Activated CD4-positive, alpha-beta T cell treated with anti-CD3 and anti-CD28 coated beads, Interleukin-2, amount 50 U/mL, for 48 hours (primary cell): ENCODE measurements at places on chromosomes 2 and 18.

GRCh38 chr2:179177694-179178093, 86.9 kb downstream of the SESTD1 start:
- no peak for DNase-seq

DNA sequence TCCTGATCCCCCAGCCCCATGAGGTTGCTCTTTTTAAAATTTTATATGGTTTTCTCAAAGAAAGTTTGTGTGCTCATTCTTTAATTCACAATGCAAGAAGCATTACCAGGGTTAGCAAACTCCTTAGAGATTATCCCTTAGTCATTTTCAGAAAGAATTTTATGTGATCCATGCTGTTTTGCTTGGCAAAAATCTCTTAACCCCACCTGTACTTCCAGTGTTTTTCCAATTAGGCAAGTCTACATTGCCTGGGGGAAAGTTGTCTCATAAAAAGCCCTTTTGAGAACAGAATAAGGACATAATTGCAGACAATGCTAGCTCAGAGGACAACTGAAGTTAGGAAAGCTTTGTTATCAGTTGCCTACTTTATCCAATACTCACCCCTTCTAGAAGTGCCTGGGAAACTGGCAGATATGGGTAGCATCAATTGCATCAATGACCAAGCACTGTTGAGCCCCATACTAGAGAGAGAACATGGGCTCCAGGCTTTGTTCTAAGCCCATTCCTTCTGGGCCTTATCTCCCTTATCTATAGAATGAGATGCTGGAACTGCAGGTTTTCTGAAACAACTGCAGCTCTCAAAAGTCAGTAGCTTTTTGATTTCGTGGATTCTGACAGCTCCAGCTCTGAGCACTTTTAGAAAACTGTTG, 265.9 kb upstream of the SPHKAP start:
- DNase-seq, result no peak

DNA sequence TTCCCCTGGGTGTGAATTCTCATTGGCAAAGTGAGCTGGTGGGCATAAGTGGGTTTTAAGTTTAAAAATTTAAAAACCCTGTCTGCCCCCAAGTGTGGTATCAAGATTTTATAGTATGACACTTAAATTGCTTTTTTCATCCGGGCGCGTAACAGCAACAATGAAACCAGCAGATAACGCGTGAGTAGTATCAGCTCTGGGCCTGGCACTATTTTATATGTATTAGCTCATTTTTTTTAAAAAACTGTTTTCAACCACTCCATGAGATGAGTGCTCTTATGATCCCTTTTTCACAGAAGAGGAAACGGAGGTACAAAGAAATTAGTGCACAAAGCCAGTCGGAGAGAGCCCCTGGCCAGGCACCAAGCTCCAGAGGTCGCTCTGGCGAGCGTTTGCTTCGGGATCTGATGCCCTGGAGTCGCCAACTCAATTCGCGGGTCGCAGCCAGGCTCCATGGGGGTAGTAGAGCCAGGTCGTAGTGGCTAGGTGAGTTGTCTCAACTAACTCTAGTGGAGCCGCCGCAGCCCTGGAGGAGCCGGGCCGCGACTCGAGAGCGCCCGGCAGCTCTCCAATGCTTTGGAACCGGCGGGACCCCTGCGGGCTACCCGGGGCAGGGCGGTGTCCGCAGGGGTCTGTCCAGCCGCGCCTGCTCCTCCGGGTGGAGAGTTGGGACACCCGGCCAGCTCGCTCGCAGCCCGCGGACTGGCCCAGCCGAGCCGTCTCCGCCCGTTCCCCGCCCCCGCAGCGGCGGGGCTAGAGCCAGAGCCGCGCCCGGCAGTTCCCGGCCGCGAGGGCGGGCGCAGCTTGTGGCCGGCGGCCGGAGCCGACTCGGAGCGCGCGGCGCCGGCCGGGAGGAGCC, at the start of gene IL1R1:
Gene IL1R1 (plus strand): TSS at position 777 of the 859 bp plus-strand sequence. CDS start 14,979 bp downstream, outside the sequence.
- peak; percentile 43 for DNase-seq

- no peak for DNase-seq
Measured at GRCh38 chr18:55390898-55391297, 197.1 kb downstream of the TCF4 start.

DNA sequence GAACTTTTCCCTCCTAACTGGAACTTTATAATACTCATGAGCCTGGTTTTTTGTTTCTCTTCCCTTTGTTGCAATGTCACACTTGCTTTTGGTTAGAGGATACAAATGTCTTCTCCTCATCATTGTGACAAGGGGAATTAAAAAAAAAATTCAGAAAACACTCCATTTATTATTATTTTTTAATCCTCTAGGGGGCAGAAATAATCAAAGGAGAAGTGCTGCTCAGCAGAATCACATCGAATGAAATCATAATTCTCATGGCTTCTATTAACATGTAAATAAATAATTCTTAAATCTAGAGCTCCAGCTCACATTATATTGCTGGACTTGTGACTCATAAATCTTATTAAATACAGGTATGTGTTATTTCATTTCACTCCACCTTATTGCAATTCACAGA, 273.8 kb downstream of the TRIB2 start:
- DNase-seq, result no peak

GRCh38 chr2:224584111-224584784, 915 bp downstream of the CUL3 start:
- DNase-seq, result peak; percentile 18

- no peak for DNase-seq
Measured at GRCh38 chr2:195471163-195471562, 185.9 kb upstream of the SLC39A10 start.

DNA sequence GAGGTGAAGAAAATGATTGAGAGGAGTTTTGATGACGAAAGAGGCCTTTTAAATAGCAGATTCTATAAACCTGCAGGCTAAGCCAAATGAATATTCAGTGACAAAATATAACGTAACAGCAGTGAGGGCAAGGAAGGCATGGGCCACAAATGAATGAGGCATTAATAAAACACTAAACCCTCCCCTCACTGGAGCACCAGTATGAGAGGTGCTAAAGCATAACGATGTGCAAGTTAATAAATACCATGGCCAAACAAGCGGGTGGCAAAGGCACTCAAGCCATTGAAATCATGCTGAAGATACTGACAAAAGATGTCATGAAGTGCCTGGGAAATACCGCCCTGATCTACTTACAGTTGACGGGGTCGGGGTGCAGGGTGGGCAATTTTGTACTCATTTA, 30.2 kb upstream of the LONRF2 start:
- no peak for DNase-seq

DNA sequence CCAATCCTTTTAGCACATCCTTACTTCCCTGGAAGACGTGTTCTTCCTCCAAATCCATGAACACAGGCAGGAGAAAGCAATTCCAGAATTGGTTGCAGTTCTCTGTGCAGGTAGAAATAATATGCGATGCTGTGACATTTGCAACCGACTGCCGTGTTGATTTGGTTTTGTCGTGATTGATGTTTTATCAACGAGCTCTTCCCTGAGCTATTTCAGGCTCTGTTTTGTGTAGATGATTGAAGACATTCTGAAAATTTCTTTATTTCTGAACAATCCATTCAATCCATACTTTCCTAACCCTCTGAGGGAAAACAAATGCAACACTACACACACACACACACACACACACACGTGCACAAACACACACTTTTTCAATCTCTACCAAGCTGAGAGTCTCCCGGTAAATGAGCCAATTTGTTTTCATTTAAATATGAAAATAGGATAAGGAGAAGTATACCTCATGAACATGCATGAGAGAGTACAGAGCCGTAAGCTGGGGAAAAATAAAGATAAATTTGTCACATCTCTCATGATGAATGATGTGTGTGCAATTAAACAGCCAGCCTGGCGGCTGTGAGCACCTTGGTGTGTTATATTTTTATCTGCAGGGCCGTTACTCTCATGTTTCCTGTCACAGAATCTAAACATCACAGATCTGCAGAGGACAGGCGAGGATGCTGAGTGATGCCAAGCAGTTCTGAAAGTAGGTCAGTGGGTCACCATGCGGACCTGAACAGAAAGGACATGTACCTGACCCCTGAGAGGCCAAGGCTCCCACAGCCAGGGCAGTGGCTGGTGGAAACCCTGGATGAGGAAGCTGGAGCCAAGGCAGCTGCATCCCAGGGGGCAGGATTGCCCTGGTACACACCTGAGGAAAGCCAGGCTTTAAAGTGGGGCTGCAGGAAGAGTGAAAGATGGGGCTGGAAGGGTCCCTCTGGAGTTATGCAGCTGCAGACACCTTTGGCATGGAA, 64.8 kb downstream of the PDCL3 start:
- DNase-seq, result no peak

GRCh38 chr2:204977914-204978313, 432.6 kb downstream of the PARD3B start:
- DNase-seq, result no peak

DNA sequence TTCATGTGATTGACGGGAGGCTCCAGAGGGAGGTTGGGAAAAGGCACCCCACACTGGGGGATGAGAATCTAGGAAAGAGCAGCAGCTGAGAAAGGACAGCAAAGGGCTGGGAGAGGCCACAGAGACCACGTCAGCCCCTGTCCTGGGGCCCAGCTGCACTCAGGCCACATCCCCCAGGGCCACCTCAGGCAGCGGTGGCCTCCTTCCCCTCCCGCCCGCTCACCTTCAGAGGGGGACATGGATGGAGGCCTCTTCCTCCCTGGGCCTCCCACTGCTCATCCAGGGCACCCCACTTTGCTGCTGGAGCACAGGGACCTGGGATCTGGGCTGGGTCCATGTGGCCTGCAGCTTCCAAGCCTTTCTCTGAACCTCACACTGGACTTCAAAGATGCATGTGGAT, 199.8 kb upstream of the HDAC4 start:
- no peak for DNase-seq

- no peak for DNase-seq
Measured at GRCh38 chr2:237669628-237670392, 42.4 kb downstream of the LRRFIP1 start.

DNA sequence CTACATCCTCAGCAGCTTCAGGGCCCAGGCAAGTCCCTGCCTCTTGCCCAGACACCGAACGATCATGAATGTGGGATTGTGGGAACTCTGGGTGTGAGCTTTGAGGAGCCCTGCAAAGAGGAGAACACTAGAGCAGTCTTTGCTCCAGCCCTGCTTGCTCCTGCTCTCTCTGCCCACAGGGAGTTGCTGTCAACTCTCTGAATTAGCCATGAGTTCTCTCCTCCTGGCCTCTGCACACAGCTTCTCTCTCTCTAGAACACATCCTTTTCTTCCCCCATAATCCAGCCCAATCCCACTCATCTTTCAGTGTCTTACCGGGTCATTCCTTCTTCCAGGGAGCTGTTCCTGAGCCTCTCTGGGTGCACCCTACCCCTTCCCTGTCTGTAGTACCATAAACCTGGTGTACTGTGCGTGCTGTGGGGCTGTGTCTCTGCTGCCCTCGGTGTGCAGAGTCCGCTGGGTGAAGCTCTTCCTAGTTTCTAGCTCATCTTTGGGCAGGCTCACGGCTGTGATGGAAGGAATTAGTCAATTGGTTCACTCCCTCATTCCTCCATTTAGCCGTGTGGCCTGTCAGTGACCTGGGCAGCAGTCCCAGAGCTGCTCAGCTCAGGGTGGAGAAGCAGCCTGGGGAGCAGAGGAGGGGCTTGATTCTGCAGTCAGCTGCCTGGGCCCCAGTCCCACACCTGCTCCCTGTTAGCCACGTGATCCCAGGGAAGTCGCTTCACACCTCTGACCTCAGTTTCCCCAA, 132.9 kb upstream of the HDAC4 start:
- DNase-seq, result no peak

DNA sequence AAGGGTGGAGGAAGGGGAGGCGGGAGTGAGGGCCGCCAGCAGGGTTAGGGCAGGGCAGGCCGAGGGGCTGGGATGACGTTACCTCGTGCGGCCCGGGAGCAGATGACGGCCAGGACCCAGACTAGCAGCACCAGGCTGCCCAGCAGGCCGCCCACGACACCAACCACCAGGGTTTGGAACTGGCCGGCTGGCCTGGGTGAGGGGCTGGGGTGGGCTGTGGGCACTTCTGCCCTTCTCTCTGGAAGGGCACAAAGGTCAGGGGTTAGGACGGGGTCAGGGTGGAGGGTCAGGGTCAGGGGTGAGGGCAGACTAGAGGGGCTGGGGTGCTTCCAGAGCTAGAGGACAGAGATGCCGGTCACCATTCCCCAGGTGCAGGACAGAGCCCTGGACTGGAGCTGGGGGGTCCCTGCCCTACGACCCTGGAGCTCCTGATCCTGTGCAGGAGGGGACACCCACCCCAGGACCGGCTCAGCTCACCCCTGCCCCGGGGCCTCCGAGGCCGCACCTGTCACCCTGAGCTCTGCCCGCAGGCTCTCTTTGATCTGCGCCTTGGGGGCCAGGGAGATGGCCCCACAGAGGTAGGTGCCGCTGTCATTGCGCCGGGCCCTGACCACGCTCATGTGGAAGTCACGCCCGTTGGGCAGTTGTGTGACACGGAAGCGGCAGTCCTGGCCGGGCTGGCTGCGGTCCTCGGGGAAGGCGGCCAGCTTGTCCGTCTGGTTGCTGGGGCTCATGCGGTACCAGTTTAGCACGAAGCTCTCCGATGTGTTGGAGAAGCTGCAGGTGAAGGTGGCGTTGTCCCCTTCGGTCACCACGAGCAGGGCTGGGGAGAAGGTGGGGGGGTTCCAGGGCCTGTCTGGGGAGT, 6.3 kb downstream of the PDCD1 start:
- DNase-seq, result peak; percentile 2

GRCh38 chr2:176584333-176584732, 315.1 kb downstream of the MTX2 start:
- DNase-seq, result no peak

- no peak for DNase-seq
Measured at GRCh38 chr18:43159086-43159770, 43.7 kb upstream of the RIT2 start.

GRCh38 chr2:64056021-64056420, 36.8 kb upstream of the VPS54 start:
- no peak for DNase-seq

DNA sequence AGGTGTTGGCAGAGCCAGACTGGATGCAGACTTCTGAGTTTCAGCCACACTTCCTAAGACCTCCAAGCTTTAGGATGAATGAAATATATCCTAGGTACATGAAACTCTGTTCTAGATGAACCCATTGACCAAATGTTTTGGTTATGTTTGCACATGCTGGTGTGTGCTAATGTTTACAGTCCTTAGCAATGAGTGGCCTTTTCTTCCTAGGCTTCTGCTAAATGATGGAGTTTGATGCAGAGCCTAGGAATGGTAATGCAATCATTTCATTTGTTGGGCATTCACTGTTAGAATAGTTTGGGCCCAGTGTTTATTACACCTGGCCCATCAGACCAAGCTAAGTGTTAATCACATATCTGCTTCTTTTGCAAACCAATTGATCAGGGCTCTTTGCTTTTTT, 464.7 kb downstream of the MEIS1 start:
- no peak for DNase-seq

DNA sequence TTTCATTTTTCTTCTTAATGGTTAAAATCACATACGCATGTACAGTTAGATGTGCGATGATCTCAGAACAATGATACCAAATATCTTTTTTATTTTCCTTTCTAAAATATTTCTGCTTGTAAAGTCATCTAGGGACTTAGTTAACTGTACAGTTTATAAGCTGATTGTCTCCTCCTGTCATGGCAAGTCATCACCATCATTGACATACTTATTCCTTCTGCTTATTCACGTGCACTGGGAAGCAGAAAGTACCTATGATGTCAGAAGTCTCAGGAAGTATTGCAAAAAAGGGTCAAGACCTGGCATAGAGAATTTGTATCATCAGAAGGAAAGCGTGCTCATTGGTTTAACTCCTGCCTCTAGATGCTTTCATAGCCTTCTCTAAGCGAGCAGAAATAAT, 154.2 kb downstream of the DSC3 start:
- DNase-seq, result no peak
